ENCODE measurements at places on chromosomes 7 and 10.

GRCh38 chr7:103686064-103686463, 240.1 kb upstream of the SLC26A5 start:
- DNase-seq: no peak

DNA sequence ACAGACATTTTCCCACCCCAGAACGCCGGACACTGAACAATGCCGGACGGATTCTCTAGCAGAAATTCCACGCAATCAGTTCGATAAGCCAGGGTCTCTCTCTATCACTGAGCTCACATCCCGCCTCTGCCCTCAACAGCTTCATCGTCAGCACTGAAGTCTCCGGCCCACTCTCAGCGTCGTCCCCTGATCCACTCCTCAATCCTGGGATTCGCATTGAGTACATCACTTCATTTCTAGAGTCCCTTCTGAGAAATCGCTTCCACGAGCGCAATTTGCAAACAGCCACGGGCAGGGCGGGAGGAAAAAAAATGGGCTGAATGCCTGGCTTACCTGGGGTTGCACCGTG, 365 bp downstream of the YME1L1 start:
- peak; percentile 31 for DNase-seq

- DNase-seq: no peak
Observed at GRCh38 chr7:128274884-128275603, 34.0 kb downstream of the LEP start.

GRCh38 chr7:158530800-158531609, 56.6 kb downstream of the PTPRN2 start:
- DNase-seq: no peak

DNA sequence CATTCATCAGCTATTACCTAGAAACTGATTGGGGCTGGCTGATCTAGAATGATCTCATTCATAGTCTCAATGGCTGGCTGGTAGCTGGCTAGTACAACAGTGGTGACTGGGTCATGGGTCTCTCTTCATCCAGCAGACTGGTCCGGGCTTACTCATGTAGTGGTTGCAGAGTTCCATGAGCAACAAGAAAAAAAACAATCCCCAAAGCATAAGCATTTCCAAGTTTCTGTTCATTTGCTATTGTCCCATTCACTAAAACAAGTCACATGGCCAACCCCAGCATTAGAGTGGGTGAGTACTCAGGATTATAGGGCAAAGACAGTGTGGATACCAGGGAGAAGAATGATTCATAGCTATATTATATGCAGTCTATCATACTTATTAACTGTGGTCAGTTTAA, 85.2 kb upstream of the SEMA3C start:
- DNase-seq: no peak

GRCh38 chr10:28242555-28243204, 60.2 kb downstream of the MPP7 start:
- DNase-seq: no peak

DNA sequence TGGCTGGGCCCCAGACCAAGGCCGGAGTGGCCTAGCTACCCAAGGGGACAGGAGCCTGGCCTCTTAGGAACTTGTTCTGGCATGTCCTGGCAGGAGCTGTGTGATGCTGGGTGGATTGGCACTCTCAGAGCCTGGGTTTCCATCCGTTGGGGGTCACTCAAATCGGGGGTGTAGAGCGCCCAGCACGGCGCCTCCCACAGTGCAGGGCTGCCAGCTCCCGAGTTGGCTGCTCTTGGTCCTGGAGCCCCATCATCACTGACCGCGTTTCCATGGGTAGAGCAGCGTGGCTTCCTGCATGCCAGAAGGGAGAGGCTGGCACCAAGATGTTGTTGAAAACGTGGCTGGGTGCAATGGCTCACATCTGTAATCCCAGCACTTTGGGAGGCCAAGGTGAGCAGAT, 70.3 kb downstream of the UNCX start:
- DNase-seq: no peak

DNA sequence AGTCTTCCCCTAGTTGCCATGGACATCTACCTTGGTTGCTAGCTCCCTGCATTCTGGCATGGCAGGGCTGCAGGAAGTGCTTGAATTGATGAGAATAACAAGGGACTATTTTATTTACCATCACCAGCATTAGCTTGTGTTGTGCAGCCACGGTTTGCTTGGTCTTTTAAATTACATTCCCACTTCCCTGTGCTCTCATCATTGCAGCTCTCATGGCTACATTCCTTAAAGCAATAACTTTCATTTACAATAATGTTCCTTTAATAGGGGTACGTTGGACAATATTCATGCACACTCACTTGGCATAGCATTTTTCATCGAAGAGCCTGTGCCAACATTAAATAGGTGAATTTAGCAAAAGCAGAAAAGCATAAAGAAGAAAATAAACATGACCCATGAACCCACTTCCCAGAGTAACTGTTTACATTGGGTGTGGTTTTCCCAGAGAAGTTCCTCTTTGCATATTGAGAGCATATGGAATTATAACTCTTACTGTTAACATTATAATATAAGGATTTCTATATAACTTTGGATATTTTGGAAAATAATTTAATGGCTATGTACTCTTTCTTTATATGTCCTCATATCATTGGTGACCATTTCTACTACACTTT, 113.2 kb upstream of the VWC2 start:
- no peak for DNase-seq

DNA sequence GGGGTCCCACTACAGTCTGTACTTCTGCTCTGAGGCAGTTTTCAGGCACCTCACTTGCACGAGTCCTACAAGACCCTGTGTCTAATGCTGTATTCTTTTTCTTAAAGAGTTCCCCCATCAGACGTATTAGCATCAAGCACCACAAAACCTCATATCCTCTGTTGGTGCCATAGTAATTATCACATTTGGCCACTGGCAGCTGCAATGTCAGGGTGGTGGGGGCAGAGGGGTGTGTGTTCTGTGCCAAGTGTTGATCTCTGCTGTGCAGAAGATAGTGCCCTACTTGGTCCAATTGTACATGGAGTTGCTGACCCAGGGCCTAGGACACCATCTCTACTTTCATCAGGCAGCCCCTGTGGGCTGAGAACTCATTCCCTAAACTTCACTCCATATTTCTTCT, 20.0 kb upstream of the JAZF1 start:
- DNase-seq: no peak

GRCh38 chr10:62317257-62317656, 48.6 kb upstream of the RTKN2 start:
- DNase-seq: no peak

DNA sequence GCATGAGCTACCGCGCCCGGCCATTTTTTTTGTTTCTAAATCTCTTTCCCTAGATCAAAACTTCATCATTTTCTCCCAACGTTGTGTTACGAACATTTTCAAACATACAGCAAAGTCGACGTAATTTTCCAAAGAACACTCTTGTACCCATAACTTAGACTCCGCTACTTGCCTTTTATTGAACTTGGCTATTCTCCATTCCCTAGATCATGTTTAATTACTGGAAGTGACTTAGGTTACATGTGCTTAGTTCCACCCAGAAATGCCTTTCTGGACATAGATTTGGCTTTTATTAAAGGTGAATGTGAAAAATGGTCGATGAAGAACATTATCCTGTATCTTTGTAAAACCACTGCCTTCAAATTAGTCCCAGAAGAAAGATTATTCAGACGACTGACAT, 25.4 kb downstream of the DYNC2I1 start:
- no peak for DNase-seq

GRCh38 chr7:75953931-75954330, 39.0 kb downstream of the POR start:
- DNase-seq: no peak

GRCh38 chr7:126163647-126164046, 1089.1 kb downstream of the GRM8 start:
- DNase-seq: no peak

DNA sequence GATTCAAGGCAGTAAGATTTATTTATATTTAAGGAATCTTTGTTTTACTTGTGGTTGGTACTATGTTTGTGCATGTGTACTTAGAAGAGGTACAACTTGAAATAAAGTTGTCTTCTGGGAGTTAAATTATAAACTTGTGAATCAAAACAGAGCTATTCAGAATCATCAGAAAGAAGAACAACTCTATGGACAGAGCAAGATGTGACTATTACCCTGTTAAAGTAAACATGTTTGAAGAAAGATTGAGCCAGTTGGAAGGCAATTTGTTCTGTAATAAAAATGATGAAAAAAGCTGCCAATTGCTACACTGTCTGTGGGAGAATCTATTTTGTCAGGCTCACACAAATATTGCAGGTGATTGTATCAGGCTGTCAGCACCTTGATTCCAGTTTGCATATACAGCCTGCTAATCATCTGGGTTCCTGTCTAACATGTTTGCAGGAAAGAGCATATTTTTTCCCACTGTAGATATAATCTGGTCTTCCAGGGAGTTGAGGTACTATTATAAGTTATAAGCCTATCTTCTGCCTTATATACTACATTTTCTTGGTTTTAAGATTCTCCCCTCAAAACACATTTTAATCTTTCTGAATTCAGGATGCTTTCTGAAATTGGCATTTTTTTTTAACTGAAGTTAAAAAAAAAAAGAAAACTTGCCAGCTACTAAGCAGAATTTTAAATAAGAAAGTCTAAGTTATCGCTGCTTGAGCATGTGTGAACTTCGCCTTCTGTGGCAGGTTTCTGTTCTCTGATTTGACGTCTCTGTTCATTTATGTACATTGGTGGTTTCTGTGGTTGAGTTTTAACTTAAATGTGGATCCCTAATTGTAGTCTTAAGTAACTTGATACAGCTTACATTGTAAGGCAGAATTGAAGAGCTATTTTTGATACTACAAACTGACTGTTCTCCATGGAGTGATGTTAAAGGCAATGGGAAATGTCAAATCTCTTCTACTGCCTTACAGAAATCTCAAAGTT, 46.0 kb downstream of the ZNRF2 start:
- peak; percentile 78 for DNase-seq

- DNase-seq: no peak
Observed at GRCh38 chr10:75424571-75424970, 6.9 kb upstream of the LRMDA start.

Data from activated CD4-positive, alpha-beta T cell treated with anti-CD3 and anti-CD28 coated beads, Interleukin-2, Interleukin-4, amounts not matched to agents 100 ng/mL and 50 ng/mL, durations not matched to agents 16 hours and 8 hours (primary cell).